COR-L47 (cell line): ENCODE measurements at places on chromosomes 16 and 17.
A peak's percentile ranks its signal among the peaks of the same experiment; 100 is the strongest.

DNA sequence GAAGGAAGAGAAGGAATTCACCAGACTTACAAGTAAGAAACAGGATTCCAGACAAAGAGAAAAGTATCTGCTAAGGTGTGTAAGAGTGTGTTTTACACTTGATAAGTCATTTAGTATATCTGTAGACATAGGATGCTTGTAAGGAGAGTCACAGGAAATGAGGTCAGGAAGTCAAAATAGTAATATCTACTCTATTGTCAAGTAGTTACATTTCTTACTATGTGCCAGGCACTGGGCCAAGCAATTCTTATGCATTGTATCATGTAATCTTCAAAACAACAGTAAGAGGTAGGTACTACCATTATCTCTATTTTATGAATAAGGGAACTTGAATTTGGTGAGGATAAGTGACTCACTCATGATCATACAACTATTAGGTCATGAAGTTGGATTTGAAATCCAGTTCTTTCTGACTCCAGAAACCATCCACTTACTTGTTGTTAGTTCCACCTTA lies 129.1 kb downstream of the SNX11 start:
- DNase-seq = no peak

- DNase-seq = no peak
Observed at GRCh38 chr16:66070140-66070917, 296.2 kb upstream of the CDH5 start.

- DNase-seq = peak; percentile 56
Observed at GRCh38 chr16:4293822-4294457, 21.1 kb upstream of the TFAP4 start.

GRCh38 chr16:10569621-10570020 lies 10.8 kb downstream of the EMP2 start:
- DNase-seq = no peak

DNA sequence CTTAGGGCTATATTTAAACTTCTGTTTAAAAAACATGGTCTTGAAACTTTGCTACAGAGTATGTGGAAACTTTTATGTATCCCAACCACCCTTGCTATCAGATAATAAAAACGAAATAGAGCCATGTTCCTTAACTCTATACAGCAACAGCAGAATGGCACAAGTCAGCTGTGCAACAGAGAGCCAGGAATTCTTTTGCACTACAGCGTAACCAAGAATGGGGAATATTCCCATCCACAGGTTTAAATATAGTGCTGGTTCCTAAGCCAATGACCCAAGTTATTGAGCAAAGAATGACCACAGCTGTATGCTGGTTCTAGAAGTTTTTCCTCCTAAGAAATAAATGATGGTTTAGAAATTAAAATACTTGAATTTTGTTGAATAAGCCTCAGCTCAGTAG lies 33.1 kb downstream of the SETD6 start:
- DNase-seq = no peak

- DNase-seq = no peak
Observed at GRCh38 chr17:17264430-17264829, 16.6 kb downstream of the COPS3 start.

DNA sequence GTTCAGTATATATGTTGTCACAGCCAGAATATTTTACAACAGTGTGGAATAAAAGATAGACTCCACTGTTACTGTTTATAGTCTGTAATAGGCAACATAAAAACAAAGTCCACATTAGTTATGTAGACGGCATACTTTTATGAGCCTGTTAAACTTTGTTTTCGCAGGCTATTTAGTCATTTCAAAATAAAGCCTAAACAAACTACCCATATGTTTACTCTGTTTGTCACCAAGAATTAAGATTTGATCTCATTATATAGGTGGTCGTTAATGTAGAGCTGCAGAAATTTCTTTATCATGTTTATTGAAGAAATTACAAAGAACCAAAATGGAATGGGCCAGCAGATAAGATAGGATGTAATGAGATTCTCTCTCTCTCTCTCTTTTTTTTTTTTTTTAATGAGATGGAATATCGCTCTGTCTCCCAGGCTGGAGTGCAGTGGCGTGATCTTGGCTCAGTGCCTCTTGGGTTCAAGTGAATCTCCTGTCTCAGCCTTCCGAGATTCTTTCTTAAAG lies 943.8 kb upstream of the SOX9 start:
- no peak for DNase-seq

DNA sequence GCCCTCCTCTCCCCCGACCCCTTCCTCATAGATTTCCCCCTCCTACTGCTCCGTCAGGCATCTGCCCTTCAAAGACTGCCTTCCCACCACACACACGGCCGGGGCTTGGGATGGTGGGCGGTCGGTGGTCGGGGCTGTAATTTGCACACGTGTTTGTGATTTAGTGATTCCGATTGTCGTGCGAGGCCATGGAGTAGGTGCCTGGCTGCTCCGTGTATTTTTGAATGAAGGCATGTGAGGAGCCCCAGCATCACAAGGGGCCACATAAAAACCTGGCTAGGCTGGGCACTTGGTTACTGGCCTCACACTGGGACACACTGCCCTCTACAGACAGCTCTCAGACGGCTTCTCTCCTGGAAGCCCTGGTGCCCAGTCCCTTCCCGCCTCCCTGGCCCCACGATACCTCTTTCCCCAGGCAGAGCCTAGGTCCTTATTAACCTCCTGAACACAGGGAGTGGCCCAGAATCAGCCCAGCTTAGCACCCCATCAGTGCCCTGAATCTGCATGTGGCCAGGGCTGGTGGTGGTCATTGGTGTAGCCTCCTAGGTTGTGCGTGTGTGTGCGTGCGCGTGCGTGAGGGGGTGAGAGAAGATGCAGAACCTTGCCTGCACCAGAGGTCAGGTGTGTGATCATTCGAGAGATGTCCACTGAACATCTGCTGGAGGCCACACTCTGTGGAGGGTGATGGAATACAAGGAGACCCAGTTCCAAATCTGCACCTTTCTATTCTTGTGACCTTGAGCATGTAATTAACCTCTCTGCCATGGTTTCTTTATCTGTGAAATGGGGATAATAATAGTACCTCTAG lies 1.3 kb upstream of the SOCS1 start:
- DNase-seq = peak; percentile 73

GRCh38 chr17:65559461-65559803 lies 2.0 kb downstream of the AXIN2 start:
- DNase-seq = no peak

GRCh38 chr16:87860553-87861299 lies 8.6 kb downstream of the SLC7A5 start:
- no peak for DNase-seq

- no peak for DNase-seq
Observed at GRCh38 chr17:68394608-68395331, 62.5 kb downstream of the WIPI1 start.

DNA sequence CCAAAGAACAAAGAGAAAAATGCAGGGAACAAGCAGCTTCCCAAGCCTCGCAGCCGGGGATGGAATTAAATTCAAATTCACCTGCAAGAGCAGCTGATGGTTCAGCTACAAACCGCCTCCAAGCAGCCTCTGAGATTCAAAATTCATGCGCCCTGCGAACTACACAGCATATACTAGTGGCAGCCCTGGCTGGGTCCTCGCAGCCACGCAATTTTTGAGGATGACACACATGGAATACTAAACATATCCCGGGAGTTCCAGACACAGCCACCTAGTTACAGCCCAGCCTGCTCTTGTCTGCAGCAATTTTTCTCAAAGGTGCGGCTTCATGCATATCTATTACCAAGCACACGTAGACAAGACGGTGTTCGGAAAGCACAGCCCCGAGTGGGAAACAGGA lies 35.9 kb upstream of the KIFC3 start:
- no peak for DNase-seq

- no peak for DNase-seq
Observed at GRCh38 chr16:16086653-16087446, 136.4 kb downstream of the ABCC6 start.

DNA sequence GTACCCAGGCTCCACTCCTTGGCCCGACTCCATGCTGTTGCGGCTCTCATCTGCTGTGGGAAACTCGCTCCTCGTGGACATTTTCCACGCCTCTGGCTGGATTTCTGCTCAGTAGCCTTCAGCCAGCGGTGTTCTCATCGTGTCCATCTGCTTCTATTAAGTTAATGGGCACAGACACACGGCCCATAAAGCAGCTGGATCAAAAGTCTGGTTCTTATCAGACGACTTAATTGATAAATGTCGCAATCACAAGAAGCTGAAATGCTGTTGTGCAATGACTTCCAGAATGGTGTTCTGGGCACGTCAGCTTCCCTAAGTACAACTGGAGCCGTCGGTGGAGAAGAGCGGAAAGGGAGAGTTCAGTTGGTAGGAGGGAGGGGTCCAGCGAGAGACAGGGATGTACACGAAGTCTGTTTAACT lies 211.7 kb upstream of the CHMP6 start:
- no peak for DNase-seq

DNA sequence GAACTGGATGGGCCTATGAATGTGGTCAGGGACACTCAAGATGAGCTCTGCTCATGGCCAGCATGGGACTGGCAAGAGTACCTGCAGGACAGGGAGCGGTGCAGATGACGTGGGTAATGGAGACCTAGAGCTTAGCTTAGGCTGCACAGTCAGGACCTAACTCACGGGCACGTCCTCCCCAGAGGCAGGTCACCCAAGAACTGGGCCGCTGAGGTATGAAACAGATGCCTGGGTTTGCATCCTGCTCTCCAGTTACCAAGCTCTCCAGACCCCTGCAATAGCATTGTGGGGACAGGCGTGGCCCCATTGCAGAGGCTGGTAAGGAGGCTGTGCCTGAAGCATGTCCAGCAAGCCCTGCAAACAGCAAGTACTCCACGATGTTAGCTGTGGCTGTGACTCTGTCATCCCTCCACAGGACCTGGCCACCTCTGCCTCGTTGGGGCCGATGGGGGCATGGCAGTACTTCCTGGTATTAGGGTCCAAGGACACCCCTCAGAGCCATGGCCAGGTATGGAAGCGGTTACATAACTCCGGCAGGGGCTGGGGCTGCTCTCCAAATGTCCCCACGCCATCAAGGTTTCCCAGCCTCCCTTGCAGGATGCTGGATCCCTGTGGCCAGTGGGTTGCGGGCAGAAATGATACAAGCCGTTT lies 37.5 kb upstream of the RBFOX3 start:
- DNase-seq = no peak

GRCh38 chr16:21302898-21303528 lies 24.9 kb upstream of the CRYM start:
- no peak for DNase-seq

- DNase-seq = peak; percentile 10
Observed at GRCh38 chr17:68033636-68034451, 1.7 kb upstream of the KPNA2 start.

DNA sequence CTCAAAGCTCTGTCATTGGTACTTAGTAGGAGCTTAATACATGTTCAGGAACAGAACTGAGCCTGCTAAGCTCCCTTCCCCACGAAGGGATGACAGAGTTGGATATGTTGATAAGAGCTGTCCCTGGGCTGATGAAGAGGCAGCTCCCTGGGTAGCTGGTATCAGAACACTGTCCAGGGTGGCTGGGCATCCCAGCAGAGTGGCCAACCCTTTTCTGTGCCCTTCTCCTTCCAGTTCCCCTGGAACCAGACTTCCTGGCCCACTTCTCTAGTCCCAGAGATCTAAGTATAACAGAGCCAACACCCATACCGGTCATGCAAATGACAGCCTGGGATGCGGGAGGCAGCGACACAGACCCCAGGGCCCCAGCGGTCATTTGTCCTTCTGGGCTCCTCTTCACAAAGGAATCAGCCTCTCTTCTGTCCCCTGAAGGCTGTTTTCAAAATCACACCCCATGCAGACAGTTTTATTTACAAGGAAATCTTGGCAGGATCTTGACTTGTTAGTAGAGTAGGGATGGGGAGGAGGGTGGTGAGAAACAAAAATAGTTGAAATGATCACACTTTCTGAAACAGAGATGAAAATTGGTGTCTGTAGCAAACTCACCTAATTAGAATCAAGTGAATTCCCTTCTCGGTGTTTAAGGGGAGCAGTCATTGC lies 1.4 kb upstream of the RHBDL3 start:
- no peak for DNase-seq

GRCh38 chr16:59849716-59850115 lies 1115.6 kb upstream of the GOT2 start:
- no peak for DNase-seq

DNA sequence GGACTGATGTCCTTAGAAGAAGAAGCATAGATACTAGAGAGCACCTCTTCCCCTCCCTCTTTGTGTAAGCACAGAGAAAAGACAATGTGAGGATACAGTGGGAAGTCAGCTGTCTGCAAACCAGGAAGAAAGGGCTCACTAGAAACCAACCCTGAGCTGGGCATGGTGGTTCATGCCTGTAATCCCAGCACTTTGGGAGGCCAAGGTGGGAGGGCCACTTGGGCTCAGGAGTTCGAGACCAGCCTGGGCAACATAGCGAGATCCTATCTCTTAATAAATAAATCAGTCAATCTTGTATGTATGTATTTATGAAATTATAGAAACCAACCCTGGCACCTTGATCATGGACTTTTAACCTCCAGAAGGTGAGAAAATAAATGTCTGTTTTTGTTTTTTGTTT lies 118.3 kb downstream of the NPIPB5 start:
- DNase-seq = no peak

DNA sequence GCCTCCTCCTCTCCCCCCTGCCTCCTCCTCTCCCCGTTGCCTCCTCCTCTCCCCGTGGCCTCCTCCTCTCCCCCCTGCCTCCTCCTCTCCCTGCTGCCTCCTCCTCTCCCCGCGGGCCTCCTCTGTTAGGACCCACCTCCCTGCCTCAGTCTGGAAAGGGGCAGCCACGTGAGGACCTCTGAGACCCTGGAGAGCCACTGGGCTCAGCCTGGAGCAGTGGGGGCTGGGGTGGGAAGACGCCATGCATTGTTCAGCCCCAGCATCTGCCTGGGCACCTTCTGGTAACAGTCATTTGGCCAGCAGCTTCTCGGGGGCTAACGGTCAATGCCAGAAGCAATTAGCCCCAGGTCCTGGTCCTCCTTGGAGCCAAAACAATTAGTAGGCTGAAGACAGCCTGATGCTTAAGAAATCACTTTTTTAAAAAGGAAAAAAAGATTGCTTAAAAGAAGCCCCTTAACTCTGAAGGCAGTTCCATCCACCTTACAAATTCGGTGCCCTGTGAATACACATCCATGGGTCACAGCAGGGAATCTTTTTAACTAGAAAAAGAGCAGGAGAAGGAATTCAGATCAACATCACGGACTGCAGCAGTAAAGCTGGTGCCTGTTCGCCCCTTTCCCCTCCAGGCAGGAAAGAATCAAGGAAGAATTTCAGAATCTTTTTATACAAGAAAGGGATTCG lies 29.8 kb downstream of the NXN start:
- DNase-seq = no peak

DNA sequence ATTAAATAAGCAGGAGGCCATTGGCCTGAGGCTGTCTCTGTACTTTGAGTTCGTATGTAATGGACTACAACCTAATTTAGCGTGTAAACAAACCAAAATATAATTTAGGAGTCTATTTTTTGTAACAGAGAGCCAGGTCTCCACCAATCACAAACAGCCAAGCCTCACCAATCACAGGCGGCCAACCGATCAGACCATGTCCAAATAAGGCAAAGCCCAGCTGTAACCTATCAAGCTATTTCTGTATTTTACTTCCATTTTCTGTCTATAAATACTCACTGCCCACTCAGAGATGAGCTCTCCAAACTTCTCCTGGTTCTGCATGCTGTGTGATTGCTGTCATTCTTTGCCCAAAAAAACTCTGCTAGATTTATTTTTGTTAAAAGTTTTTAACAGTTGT lies 322.7 kb downstream of the NPIPA8 start:
- DNase-seq = no peak

GRCh38 chr16:79473456-79473855 lies 127.1 kb downstream of the MAF start:
- DNase-seq = no peak
